ENCODE measurements at places on chromosomes 11 and 22.
A peak's percentile ranks its signal among the peaks of the same experiment; 100 is the strongest.

- DNase-seq: no peak
Measured at GRCh38 chr11:78737891-78738290, 163.2 kb upstream of the NARS2 start.

DNA sequence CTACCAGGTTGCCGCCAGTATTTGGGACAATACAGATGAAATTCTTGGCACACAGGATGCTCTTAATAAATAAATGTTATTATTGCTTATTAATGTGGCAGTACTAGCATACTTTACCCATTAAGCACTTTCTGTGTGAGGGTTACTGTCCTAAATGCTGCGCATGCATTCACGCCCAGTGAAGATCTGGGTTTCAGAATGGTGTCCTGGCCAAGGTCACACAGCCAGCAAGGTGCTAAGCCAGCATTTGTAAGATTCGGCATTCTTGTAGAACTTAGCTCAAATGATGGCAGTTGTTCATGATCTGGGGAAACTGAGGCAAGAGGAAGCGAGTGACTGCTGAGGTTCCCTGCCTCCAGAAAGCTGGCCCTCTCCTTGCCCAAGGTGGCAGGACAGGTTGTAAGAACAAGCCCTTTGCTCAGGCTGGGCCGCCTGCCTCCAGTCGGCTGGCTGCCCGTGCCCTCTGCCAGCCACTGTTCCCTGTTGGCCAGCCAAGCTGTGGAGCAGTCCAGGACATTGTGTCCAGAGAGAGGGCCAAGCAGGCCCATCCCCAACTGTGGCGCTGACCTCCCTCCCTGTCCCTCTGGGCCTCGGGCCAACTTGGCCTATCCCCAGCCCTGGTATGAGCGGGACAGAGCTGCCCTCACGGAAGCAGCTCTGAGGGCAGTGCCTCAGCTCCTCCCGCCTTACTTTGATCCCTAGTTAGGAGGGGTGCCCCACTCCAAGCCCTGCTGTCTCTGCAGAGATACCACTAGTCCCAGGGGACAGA, 28.8 kb downstream of the TOB2 start:
- peak; percentile 96 for DNase-seq

DNA sequence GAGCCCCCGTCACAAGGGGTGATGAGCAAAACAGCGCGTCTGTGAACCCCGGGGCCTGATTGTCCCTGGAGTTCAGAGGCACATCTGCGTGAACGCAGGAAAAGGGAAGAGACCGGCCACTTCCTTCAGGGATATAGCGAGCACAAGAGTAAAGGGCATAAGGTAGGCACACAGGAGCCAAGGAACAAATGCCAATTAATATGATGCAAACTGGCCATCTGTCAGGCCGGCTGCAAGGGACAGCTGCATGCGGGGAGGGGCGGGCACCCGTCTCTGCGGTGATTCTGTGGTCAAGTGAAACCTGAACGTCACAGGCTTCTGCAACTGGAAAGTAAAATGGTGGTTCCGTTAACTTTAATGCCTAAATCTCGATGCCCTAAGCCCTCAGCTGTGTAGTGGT, 64.7 kb downstream of the TRIM29 start:
- no peak for DNase-seq

GRCh38 chr22:28821452-28821851, 21.1 kb upstream of the XBP1 start:
- DNase-seq: no peak

GRCh38 chr11:37704791-37705190, 1106.8 kb upstream of the RAG2 start:
- DNase-seq: no peak

DNA sequence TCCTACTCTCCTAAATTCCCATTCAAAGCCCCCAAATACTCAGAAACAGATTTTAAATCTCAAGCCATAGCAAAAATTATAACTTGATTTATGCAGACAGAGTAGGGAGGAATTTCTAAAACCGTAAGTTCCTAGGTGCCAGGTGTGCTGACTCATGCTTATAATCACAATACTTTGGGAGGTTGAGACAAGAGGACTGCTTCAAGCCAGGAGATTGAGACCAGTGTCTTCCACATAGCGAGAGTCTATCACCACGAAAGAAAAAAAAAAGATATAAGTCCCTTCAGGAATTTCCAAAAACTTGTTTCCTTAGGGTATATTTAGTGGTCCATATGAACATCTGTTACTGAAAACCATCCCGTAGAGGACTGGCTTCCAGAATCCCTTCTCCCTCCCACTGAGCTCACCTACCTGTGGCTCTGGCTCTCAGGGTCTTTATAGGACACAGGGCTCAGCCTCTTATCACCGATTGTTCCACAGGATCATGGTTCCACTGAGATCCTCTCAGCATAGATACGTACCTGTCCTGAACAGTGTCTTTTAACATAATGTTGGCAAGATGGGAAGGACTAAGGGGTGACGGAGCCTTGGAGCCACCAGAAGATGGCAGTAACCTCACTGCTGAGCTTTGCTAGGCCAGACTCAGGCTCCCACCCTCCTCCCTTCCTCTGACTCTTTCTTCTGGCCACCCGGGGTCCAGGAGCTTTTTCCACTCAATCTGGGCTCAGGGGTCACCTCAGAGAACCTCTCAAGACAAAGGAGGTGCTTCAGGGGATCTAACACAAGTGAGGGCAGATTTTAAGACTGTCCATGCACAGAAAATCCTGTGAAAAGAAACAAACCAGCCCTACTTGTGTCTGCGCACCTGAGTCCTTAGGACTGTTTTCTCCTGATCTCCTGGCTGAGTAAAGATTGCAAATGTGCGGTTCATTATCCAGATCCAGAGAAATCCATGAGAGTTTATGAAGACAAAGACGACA, 117.5 kb upstream of the TOP3B start:
- DNase-seq: no peak

DNA sequence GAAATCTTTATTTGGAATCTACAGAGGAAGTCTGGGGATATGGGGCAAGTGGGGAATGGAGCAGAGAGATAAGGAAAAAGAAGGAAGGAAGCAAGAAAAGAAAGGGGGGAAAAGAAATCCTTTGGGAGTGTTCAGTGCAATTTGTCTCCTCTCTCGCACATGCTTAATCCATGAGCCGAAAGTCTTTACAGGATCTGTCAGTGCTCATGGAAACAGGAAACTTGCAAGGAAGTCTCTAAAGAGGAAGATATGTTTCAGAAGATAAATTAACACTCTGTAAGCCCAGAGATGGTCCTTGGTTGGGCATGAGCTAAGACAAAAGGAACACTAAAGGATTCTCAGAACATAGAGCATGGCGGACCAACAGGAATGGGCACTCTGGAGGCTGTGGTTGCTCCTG, 47.9 kb upstream of the FLI1 start:
- no peak for DNase-seq

DNA sequence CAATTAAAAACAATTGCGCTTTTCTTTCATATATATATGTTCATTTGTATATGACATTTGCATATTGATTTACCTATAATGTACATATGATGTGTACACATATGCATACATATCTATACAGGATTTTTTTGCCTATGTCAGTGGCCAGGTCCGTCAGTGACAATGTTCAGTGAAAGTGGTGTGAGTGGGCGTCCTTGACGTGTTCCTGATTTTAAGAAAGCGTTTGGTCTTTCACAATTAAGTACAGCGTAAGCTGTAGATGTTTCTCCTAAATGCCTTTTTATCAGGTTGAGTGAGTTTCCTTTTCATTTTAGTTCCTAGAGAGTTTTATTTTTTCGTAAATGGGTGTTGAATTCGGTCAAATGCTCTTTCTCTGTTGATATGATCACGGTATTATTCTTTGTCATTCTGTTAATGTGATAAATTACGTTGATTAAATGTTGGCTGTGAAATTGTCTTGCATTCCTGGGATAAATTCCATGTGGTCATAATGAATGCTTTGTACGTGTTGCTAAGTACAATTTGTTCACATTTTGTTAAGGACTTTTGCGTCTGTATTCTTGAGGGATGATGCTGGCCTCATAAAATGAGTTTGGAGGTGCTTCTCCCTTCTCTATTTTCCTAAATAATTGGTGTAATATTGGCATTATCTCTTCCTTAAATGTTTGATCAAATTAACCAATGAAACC, 10.6 kb upstream of the GNB1L start:
- no peak for DNase-seq

GRCh38 chr11:128491195-128491936, 96.0 kb downstream of the ETS1 start:
- no peak for DNase-seq

DNA sequence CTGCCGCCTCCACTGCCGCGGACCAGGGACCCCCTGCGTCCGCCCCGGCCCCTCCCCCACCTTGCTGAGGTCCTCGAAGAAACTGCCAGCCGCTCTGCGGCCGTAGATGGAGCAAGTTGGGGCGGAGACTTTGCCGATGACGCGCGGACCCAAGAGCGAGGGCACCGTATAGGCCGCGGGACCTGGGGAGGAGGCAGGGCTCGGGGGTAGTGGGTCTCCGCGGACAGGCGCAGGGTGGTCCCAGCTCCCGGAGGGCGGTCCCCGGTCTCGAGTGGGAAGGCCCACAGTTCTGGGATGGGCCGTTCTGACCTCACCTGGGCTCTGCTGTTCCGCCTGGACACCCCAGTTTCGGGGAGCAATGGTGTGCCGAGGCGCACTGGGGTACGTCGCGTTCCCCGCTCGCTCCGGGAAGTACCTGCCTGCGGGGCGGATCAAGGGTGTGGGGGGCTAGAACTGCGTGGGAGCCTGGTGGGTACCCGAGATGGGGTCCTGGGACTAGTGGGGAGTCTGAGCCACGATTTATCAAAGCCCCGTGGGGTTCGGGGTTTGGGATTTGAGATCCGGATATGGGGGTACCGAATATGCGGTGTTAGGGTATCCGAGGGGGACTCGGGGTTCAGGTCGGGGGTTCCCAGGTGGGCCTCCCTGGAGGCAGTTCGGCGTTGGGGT, 1.2 kb upstream of the TYMP start:
- DNase-seq: no peak

GRCh38 chr11:2527621-2528291, 82.9 kb downstream of the KCNQ1 start:
- DNase-seq: no peak

DNA sequence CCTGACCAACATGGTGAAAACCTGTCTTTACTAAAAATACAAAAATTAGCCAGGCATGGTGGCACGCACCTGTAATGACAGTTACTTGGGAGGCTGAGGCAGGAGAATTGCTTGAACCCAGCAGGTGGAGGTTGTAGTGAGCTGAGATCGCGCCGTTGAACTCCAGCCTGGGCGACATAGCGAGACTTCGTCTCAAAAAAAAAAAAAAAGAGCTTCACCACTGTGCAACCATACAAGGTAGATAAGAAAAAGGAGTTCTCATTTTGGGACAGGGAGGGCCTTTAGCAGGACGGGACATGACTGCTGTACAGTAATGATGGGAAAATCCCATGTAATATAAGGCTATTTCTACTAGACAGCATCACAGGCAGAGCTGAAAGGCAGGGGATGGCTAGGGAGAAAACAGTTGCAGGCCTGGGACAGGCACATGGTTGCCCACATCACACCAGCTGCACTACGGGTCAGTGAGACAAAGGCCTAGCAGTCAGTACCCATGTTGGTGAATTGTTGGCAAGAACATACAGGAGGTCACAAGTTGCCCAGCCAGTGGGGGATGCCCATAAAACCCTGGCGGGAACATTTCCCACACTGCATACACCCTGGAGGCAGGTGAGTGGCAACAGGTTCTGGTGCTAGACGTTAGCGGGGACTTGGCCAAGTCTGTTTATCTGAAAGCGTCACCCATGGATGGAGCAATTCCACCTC, 5.4 kb downstream of the TANGO2 start:
- peak; percentile 29 for DNase-seq

- no peak for DNase-seq
Measured at GRCh38 chr11:11215944-11216343, 137.1 kb downstream of the CSNK2A3 start.

DNA sequence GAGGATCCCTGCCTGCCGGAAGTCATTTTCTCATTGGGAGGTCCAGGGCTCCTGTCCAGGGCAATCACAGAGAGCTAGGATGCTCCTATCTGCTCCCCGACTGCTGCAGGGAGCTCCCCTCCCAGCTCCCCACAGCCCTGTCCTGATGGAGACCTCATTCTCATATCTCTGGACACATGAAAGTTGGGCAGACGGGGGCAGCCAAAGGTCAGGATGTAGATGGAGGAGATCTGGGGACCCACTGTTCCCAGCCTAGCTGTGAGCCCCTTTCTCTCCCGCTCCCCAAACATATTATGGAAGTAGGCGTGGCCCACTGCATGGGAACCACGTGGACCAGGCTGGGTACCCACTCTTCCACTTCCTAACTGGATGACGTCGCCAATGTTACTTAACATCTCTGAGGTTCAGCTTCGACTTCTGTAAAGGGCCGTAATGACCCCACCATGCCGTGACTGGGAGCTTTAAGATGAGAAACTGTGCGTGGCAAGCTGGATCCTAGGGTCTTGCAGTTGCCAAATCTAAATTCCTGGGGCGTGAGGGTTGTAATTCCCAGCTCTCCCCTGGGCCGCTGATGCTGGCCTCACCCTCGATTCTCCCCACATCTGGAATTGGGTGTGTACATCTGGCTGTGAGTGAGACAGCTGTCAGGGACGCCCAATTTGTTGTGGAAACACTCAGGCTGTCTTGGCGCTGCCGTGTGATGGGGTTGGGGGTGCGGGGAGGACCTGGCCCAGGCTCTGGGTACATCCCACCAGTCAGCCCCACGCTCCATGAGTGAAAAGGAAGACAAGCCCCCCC, 1.8 kb downstream of the CDC42EP2 start:
- no peak for DNase-seq

DNA sequence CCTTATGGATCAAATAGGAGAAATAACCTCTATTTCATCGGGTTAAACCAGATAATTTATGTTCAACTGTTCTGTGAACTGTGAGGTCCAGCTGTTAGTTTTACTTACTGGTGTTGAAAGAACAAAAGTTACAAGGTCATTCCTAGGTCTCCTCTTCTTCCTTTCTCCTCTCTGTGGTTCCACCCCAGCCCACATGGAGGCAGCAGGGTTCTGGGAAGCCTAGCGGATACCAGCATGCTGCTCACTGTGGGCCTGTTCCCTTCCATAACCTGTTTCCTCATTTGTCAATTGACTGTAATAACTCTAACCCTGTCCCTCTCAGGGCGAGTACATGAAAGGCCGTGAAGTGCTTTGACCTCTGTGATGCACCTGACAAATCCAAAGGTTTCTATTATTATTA, 27.8 kb downstream of the RELT start:
- no peak for DNase-seq

All from substantia nigra (tissue), 51 donors.